ENCODE measurements at places on chromosomes 4 and X. TPM values are rescaled to one million over a fixed set of nuclear protein-coding genes. Genes with fewer than 3 reads are reported as not detected.

- H3K4me1 ChIP-seq: no peaks in the 10 kb centered on the region
- H3K4me3 ChIP-seq: no peak overlapping the region
- no peak for DNase-seq
- no peak overlapping the region for H3K27ac ChIP-seq
- H3K36me3 ChIP-seq: no peaks in the 10 kb centered on the region
- no peaks in the 10 kb centered on the region for H3K27me3 ChIP-seq
Observed at GRCh38 chr4:184612074-184612473, 37.2 kb downstream of the CASP3 start.

DNA sequence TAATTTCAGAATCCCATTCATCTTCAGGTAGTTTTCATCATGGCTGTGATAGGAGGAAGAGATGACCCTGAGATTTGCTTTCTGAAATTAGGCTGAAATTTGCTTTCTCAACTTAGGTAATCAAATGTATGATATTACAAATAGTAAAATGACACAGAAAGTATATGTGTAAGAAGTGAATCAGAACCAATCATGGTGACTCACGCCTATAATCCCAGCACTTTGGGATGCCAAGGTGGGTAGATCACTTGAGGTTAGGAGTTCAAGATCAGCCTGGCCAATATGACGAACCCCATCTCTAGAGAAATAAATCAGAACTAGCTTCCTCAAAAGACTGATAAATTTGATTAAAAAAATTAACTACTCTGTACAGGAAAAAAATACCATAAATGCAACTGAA, 555.4 kb downstream of the STPG2 start:
- no peak overlapping the region for H3K27ac ChIP-seq
- no peak overlapping the region for H3K4me3 ChIP-seq
- DNase-seq: no peak
- no peaks in the 10 kb centered on the region for H3K27me3 ChIP-seq
- H3K36me3 ChIP-seq: no peaks in the 10 kb centered on the region

GRCh38 chr4:151952137-151952536, 191.3 kb upstream of the GATB start:
- no peak overlapping the region for H3K27ac ChIP-seq
- no peaks in the 10 kb centered on the region for H3K36me3 ChIP-seq
- no peaks in the 10 kb centered on the region for H3K27me3 ChIP-seq
- DNase-seq: no peak

- H3K36me3 ChIP-seq: no peaks in the 10 kb centered on the region
- H3K27me3 ChIP-seq: no peaks in the 10 kb centered on the region
- no peak overlapping the region for H3K4me3 ChIP-seq
- peaks cover 13% of the 10 kb centered on the region for H3K4me1 ChIP-seq
- DNase-seq: no peak
Observed at GRCh38 chrX:13101441-13102139, 57.2 kb upstream of the FAM9C start.

GRCh38 chr4:96136056-96136455, 296.2 kb downstream of the PDHA2 start:
- H3K4me3 ChIP-seq: no peak overlapping the region
- H3K4me1 ChIP-seq: no peaks in the 10 kb centered on the region
- no peaks in the 10 kb centered on the region for H3K27me3 ChIP-seq
- no peaks in the 10 kb centered on the region for H3K36me3 ChIP-seq

- no peak overlapping the region for H3K27ac ChIP-seq
- no peaks in the 10 kb centered on the region for H3K27me3 ChIP-seq
Observed at GRCh38 chrX:40279762-40280161, 182.0 kb upstream of the BCOR start.

DNA sequence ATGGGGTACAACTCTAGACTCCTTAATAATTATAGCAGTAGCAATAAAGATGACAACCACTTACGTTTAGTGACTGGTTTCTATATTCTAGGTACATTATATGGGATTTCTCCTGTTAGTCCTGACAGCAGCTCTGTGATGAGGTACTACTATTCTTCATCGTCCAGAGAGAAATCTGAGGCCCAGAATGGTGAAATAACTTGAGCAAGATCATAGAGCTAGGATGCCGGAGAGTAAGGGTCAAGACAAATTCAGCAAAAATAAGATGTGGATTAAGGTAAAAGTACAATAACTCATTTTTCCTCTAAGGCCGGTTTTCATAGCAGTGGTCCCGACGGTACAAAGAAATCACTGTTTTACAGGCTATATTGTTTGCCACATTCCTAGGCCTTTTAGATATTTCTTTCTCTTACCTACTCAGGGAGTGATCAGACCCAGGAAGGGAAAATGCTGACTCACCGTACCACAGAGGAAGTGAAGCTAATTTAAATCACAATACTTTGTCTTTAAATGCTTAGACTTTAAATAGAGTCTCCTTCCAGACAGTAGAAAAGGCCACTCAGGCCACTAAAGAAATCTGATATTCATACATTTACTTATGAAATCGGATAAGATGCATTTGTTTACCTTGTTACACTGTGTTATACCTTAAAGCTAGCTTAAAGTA, 2023.0 kb upstream of the AGA start:
- no peak for DNase-seq
- H3K4me3 ChIP-seq: no peak overlapping the region
- H3K36me3 ChIP-seq: no peaks in the 10 kb centered on the region
- no peak overlapping the region for H3K27ac ChIP-seq
- H3K4me1 ChIP-seq: no peaks in the 10 kb centered on the region

- no peaks in the 10 kb centered on the region for H3K36me3 ChIP-seq
- no peaks in the 10 kb centered on the region for H3K4me1 ChIP-seq
- H3K27me3 ChIP-seq: no peaks in the 10 kb centered on the region
- H3K4me3 ChIP-seq: no peak overlapping the region
Observed at GRCh38 chr4:136690360-136690759, 841.9 kb downstream of the PCDH18 start.

DNA sequence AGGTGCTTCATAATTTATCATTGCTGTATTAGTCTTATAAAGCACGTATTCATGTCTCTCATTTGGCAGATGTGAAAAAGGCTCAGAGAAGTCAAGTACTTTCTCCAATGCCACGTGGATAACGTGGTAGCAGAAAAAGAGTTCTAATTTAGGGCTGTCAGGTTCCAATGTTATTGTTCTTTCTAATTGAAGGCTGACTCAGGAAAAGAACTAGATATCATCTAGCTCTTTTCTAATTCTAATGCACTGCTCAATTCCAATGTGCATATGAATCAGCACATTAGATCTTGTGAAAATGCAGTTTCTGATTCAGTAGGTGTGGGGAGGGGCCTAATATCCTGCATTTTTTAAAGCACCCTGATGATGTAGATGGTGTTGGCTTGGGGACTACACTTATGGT, 22.8 kb downstream of the AGA start:
- no peak for DNase-seq
- H3K4me3 ChIP-seq: no peak overlapping the region
- no peaks in the 10 kb centered on the region for H3K27me3 ChIP-seq

GRCh38 chr4:56618734-56619133, 62.4 kb downstream of the HOPX start:
- no peak overlapping the region for H3K27ac ChIP-seq
- H3K4me1 ChIP-seq: no peaks in the 10 kb centered on the region
- H3K4me3 ChIP-seq: no peak overlapping the region
- DNase-seq: no peak
- H3K27me3 ChIP-seq: no peaks in the 10 kb centered on the region

DNA sequence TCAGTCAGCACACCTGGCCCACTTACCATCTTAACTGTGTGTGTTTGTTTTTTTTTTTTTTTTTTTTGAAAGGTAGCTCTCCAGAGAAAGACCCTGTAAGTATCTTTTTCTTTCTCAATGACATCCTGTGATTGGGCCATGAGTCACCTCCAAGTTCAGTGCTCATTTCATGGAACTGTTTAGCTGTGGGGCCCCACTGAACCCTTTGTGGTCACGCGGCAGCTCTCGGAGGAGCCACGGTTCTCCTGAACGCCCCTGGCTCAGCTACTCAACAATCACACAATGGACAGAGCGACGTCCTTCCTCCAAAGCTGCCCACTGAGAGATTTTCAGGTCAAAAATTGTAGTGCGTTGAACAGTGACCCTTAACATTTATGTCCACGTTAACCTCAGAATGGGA, 14.2 kb upstream of the IL3RA start:
- no peak overlapping the region for H3K27ac ChIP-seq
- no peaks in the 10 kb centered on the region for H3K27me3 ChIP-seq
- no peak for DNase-seq
- no peaks in the 10 kb centered on the region for H3K4me1 ChIP-seq

GRCh38 chr4:163233321-163233720, 66.6 kb upstream of the NAF1 start:
- DNase-seq: no peak
- H3K27ac ChIP-seq: no peak overlapping the region
- no peaks in the 10 kb centered on the region for H3K4me1 ChIP-seq
- H3K27me3 ChIP-seq: no peaks in the 10 kb centered on the region
- no peak overlapping the region for H3K4me3 ChIP-seq

- DNase-seq: no peak
- H3K36me3 ChIP-seq: no peaks in the 10 kb centered on the region
- H3K27me3 ChIP-seq: no peaks in the 10 kb centered on the region
- no peak overlapping the region for H3K27ac ChIP-seq
Observed at GRCh38 chr4:28014469-28014868, 1153.8 kb downstream of the STIM2 start.

DNA sequence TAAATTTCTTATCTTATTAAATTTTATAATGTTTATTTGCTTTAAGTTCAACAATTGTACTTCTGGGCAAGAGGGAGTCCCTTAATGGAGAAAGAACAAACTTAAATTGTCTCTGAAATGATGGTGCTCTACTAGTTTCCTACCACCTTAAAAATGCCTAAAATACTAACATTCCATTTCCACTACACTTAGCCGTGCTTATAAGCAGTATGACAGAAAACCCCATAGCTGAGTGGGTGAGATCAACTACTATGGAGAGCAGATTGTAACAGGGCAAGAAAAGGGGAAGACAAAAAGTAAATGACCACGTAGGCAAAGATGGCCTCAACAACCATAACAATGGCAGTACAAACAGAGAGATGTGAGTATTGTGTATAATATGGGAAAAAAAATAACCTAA, 35.0 kb downstream of the RFC1 start:
- no peaks in the 10 kb centered on the region for H3K27me3 ChIP-seq
- H3K36me3 ChIP-seq: no peaks in the 10 kb centered on the region
- DNase-seq: no peak
- H3K4me1 ChIP-seq: no peaks in the 10 kb centered on the region

DNA sequence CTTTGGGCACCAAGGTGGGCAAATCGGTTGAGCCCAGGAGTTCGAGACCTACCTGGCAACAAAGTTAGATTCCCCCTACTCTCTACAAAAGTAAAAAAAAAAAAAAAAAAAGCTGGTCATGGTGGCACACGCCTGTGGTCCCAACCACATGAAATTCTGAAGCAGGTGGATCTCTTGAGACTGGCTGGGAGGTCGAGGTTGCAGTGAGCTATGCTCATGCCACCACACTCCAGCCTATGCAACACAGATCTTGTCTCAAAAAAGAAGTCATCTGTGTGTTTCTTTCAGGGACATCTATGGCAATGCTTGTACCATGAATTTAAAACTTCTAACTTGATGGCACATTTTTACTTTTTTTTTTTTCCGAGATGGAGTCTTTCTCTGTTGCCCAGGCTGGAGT, 55.3 kb downstream of the UGT2A2 start:
- no peak for DNase-seq
- H3K4me1 ChIP-seq: no peaks in the 10 kb centered on the region
- no peaks in the 10 kb centered on the region for H3K36me3 ChIP-seq

- H3K4me3 ChIP-seq: no peak overlapping the region
- DNase-seq: no peak
- no peak overlapping the region for H3K27ac ChIP-seq
Observed at GRCh38 chr4:104693601-104694201, 199.0 kb upstream of the CXXC4 start.

MFAP3L gene
- 4.2 TPM for total RNA-seq

TMPRSS11F gene
- not detected for total RNA-seq

EVC2 gene
- 3.2 TPM for total RNA-seq

SYTL4 gene
- total RNA-seq: 17.9 TPM

XAGE1A gene
- not detected for total RNA-seq

PRSS12 gene
- 6.8 TPM for total RNA-seq

SLC6A14 gene
- total RNA-seq: 41.5 TPM

ARMCX1 gene
- 18.3 TPM for total RNA-seq

CORIN gene
- total RNA-seq: 2.8 TPM
